ENCODE measurements at places on chromosomes 16 and 17.
A peak's percentile ranks its signal among the peaks of the same experiment; 100 is the strongest.

DNA sequence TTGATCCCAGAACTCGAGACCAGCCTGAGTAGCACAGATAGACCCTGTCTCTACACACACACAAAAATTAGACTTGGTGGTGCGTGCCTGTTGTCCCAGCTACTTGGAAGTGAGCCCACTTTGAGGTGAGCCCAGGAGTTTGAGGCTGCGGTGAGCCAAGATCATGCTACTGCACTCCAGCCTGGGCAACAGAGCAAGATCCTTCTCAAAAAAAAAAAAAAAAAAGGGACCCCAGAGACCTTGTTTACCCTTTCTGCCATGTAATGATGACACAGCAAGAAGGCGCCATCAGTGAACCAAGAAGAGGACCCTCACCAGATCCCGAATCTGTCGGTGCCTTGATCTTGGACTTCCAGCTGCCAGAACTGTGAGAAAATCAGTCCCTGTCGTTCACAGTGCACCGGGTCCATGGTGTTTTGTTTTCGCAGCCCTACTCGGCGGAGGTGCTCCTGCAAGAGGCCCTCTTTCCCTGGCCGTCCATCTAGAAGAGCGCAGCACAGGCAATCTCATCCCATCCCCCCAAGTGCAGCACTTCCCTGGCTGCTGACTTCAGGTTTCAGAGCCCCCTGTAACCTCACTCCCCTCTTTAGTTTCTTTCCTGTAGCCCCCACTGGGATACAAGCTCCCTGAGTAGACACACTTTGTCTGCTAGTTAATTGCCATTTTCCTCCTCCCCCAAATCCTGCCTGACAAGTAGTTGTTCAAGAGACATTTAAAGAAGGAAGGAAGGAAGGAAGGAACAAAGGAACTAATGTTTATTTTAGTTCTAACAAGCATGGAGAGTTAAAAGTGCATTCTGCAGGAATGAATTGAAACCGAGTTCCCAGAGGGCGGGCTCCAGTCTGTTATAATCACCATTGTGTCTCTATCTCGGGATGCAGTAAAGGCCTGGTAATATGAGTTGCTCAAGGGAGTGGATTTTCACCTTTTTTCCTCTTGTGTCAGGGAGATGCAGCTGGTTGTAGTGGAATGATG lies 115.3 kb downstream of the SNX29 start:
- DNase-seq: no peak

DNA sequence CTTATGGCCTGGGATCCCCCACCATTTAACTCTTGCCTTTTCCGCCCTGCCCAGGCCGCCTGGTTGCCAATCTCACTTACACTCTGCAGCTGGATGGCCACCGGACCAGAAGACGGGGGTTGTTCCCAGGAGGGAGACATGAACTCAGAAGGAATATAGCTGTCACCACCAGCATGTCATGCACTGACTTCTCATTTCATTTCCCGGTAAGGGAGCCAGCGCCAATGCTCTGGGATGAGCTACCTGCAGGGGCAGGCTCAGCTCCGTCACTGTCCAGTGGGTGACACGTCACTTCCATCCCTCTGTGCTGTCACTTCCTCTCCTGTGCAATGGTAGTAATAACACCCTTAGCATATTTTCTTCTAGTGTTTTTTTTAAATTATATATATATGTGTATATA lies 26.7 kb downstream of the ITGAL start:
- DNase-seq: no peak

- DNase-seq: peak; percentile 54
These were observed 26.9 kb downstream of the CD300A start for GRCh38 chr17:74493331-74493833.

- no peak for DNase-seq
These were observed 89.1 kb downstream of the KATNIP start for GRCh38 chr16:27638833-27639560.

DNA sequence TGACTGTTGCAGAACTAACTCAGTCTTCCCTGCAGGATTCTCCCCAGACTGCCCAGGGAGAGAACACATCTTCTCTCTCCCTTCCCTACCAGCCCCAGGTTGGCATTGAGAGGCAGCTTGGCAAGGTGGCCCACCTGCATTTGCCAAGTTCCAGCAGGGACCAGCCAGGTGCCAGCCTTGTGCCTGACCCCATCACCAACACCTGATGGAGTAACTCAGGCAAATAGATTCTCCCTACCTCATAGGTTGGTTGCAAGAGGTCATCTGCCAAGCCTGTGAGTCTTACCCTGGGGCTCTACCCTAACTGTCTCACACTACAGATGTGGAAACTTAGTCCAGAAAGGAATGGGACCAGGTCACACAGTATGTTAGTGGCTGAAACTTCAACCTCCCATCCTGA lies 20.4 kb downstream of the BEAN1 start:
- no peak for DNase-seq

DNA sequence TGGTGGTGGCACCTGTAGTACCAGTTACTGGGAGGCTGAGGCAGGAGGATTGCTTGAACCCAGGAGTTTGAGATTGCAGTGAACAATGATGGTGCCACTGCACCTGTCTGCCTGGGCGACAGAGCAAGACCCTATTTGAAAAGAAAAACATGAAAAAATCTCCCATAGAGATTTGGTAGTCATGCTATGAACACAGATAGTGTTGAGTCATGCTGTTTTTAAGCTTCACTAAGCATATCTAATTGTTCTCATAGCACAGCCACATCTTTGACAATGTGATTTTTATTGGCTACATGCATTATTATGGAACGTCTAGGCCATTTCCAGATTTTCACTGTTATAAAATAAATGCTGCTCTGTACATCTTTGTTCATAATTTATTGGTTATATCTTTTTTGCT lies 6.0 kb downstream of the IL34 start:
- DNase-seq: no peak

DNA sequence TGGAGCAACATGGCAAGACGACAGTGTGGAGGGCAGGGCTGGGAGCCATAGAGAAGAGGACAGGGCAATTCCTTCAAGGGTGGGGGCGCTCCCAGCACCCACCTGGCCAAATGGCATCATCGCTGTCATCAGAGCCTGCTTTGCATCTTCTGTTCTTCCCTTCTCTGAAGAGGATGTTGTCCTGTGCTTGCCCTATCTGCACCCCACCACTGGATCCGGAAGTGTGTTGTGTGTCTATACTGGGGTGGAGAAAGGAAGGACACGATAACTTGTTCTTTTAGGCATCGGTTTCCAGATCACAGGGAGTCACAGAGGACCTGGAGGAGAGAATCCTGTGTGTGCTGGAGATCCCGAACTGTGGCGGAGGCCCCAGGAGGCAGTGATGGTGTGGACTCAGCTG lies 25.7 kb upstream of the ANKRD40CL start:
- no peak for DNase-seq

DNA sequence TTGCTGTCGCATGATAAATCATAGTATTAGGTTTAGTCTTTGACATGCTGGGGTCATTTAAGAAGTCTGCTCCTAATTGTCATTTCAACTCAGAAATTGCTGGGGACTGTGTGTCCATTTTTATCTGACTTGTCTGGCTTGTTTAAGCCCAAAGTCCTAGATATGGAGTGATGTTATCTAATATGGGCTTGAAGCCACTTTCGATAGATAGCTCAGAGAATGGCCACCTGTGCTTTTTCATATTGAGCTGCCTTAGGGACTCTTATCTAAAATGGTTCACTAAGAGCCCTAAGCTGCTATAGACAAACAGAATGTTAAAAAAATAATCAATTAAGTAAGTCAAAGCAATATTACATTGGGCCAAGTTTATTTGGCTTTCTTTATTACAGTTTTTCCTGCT lies 81.6 kb upstream of the CNTNAP4 start:
- DNase-seq: no peak

GRCh38 chr16:55204069-55204468 lies 119.9 kb upstream of the IRX6 start:
- DNase-seq: no peak

- DNase-seq: no peak
These were observed 432.8 kb upstream of the CDH5 start for GRCh38 chr16:65933703-65934102.

- DNase-seq: peak; percentile 60
These were observed 22.1 kb downstream of the C17orf58 start for GRCh38 chr17:67974185-67974584.

DNA sequence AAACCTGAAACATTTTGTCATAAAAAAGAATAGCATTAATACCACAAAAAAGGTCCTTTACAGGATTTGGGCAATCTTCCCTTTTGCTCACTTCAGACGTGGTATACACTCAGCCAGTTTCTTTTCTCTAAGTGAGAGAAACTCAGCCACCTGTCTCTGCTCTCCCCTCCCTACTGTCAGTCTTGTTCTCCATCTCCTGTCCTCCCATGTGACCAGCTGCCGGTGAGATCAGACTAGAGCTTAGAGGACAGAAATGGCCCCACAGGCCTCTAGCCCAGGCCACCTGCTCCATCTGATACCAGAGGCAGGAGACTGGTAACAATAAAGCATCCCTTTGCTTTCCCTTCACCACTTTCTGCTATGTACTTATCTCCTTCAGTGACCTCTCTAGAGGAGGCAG lies 34.9 kb downstream of the CMC2 start:
- DNase-seq: no peak

GRCh38 chr16:9091867-9092281 lies 430 bp downstream of the HAPSTR1 start:
- DNase-seq: peak; percentile 15

DNA sequence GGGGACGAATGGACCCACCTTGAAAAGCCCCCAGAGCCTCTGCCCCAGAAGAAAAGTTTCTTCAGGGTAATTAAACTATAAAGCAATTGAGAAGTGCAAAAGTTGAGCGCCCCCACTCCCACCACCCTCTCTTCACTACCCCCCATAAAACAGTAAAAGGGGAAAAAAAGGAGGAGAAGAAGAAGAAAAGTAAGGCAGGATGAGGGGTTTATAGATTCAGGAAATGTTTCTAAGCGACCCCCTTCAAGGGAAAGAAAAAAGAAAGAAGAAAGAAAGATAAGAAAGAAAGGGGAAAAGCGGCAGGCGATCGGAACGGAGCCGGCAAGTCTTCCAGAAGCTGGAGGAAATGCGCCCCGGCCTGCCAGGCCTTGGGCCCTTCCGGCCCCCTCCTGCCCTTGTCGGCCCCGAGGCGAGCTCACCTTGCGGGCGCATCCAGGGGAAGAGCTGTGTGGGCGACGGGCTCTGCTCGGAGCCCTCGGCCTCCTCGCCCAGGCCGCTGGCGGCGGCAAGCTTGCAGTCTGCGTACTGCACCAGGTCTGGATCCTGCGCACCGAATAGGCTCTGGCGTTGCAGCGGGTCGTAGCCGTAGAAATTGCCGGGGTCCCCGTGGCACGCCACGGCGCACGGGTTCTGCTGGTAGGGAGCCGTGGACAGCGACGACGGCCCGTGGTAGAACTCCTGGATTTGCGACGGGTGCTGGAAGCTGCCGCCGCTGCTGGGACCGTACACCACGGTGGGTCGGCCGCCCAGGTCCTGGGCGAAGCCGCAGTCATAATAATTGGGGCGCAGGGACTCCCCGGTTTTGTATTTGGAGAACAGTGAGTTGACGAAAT lies 1.0 kb downstream of the HOXB8 start:
- no peak for DNase-seq

DNA sequence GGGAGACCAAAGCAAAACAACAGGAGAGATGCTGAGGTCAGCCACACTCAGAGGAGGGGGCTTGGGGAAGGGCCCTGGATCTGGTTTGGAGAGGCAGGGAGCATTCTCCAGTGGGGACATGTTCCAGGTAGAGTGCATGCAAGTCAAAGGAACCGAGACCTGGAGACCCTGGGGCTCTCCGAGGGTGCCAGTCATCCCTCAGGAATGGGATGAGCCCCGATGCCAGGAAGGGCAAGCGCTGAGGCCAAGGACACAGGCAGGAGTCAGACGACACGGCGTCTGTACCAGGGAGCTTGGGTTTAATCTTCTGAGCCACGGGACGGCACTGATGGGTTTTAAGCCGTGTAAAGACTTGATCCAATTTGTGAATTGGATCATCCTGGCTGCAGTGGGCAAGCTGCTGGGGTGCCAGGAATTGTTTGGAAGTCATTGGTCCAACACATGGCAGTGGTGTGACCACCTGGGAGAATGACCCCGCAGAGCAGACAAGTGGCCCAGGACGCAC lies 32.9 kb upstream of the ANKRD40CL start:
- no peak for DNase-seq

DNA sequence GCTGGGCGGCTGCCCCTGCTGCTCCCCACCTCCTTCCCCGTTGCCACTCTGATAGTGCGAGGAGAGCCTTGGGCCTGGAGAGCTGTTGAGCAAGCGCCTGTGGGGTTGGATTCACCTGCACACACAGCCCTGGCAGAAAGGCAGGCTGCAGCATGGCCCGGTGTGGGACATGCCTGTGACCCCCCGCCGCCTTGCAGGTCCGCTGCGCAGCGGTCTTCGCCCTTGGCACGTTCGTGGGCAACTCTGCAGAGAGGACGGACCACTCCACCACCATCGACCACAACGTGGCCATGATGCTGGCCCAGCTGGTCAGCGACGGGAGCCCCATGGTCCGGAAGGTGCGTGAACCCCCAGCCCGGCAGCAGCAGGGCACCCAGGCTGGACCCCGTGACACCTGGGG lies 106.8 kb upstream of the CHMP6 start:
- DNase-seq: no peak

DNA sequence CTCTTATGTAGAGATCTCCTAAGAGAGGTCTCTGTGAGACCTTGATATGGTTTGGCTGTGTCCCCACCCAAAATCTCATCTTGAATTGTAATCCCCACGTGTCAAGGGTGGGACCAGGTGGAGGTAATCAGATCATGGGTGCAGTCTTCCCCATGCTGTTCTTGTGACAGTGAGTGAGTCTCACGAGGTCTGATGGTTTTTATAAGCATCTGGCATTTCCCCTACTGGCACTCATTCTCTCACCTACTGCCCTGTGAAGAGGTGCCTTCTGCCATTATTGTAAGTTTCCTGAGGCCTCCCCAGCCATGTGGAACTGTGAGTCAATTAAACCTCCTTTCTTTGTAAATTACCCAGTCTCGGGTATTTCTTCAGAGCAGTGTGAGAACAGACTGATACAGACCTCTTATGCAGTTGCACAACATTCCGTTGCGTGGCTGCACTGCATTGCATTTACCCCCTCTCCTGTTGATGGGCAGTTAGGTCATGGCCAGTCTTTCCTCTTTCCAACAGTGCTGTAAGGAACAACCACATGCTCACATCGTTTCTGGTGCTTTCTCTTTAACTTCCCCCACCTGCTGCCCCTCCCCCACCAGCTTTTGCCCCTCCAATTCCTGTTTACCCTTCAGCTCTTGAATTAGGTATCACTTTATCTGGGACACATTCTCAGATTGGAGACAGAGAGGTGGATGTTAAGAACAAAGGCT lies 43.6 kb upstream of the MED9 start:
- DNase-seq: peak; percentile 96

- DNase-seq: no peak
These were observed 30.9 kb downstream of the PHKB start for GRCh38 chr16:47492036-47492427.

- DNase-seq: no peak
These were observed 8.8 kb downstream of the NDEL1 start for GRCh38 chr17:8444494-8444893.
